ENCODE measurements at places on chromosomes 4 and X.

- no peak for DNase-seq
Observed at GRCh38 chr4:38125816-38126215, 165.6 kb downstream of the PTTG2 start.

DNA sequence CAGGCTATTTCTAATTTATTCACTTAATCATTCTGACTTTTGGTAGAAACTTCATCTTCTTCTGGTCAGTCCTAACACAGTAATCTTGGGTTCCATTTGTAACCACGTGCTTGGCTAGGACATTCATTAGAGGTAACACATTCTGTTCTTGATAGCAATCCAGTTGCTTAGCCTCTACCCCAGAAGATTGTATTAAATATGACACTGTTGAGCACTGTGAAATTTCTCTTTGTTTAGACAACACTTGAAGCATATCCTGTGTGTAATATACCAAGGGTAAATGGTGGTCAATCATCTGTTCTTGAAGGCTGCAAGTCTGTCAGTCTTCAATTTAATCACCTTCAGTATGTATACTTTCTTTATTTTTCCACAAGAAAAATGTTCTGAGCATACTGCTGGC, 523.0 kb downstream of the ANKRD50 start:
- no peak for DNase-seq

DNA sequence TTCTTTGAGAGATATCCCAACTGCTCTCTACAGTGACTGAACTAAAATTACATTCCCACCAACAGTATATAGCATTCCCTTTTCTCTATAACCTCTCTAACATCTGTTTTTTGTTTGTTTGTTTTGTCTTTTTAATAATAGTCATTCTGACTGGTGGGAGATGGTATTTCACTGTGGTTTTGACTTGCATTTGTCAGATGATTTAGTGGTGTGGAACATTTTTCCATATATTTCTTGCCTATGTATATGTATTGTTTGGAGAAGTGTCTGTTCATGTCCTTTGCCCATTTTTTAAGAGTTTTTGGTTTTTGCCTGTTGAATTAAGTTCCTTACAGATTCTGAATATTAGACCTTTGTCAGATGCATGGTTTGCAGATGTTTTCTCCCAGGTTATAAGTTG, 9.0 kb downstream of the USO1 start:
- no peak for DNase-seq

- peak; percentile 47 for DNase-seq
Observed at GRCh38 chrX:118975831-118976598, 1.6 kb downstream of the LONRF3 start.

GRCh38 chr4:70511365-70511764, 7.0 kb upstream of the AMTN start:
- no peak for DNase-seq

DNA sequence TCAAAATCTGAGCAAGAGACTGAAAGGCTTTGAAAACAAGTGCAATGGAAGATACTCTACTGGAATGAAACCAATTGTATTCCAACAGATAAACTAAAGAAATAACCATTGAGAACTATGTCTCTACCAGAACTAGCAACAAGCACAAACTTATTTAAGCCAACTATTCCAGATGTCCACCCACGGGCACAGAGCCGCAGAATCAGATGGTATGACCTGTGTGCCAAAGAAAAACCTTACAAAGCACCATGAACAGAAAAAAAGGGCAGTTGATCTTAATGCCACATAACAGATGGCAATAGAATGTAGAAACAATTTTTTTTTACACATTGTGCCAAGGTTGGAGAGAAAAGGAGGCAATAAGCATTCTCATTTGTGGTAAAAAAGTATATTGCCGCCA, 269.3 kb upstream of the ADGRL3 start:
- DNase-seq = no peak

GRCh38 chr4:89256203-89256800, 51.3 kb downstream of the GPRIN3 start:
- no peak for DNase-seq

GRCh38 chr4:180081072-180081471, 2162.1 kb upstream of the TENM3 start:
- no peak for DNase-seq

DNA sequence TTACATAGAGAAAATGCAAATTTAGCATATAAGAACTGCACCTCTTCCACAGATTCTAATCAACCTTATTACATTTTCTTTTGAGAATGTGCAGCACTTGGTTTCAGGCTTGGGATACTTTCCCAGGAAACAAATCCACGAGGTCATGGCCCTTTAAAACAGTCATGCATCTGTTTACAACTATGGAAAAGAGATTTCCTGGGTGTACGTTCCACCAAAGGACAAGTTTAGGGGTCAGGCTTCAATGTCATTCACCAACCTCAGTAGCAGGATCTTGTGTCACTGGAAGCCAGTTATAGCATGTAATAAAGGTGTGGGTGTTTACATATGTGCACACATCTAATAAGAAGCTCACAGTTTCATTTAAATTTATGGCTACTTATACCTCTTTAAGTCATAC, 30.7 kb downstream of the EREG start:
- DNase-seq = no peak

DNA sequence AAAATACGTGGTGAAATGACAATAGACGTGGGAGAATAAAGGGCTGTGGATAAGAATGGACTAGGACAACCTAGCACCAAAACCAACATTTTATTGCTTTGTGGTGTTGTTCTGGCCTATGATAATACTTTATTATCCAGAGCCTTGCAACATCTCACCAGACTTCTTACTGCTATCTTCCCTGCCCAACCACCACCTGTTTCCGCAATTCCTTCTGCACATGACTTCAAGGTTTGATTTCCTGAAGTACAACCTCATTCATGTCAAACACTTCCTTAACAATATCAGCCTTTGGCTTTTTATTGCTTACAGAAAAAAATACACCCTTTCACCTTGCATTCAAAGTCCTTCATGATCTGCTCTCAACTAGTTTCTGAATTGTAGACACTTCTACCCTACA, 84.8 kb downstream of the RTL3 start:
- no peak for DNase-seq

All from activated T-cell treated with anti-CD3 and anti-CD28 coated beads for 48 hours (primary cell).